ENCODE measurements at places on chromosomes 6 and 20.

GRCh38 chr20:24939036-24939435, 10.0 kb upstream of the CST7 start:
- no peak for DNase-seq

DNA sequence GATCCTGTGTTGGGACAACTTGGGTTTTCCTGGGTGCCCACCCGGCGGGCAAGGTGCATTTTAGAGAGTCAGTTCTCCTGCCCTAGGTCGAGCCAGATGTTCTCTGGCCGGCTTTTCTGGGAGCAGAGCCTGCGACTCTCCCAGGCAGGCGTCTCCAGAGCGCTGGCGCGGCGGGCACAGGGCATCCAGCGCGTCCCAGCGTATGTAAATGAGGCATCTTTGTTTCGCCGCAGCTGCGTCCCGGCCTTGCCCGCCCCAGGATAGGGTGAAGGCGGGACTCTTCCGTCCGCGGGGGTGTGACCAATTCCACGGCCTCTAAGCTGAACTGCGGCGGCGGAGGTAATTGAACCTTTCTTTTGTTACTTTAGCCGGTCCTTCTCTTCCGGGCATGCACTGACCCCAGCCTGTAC, 9.1 kb downstream of the GRIK2 start:
- no peak for DNase-seq

DNA sequence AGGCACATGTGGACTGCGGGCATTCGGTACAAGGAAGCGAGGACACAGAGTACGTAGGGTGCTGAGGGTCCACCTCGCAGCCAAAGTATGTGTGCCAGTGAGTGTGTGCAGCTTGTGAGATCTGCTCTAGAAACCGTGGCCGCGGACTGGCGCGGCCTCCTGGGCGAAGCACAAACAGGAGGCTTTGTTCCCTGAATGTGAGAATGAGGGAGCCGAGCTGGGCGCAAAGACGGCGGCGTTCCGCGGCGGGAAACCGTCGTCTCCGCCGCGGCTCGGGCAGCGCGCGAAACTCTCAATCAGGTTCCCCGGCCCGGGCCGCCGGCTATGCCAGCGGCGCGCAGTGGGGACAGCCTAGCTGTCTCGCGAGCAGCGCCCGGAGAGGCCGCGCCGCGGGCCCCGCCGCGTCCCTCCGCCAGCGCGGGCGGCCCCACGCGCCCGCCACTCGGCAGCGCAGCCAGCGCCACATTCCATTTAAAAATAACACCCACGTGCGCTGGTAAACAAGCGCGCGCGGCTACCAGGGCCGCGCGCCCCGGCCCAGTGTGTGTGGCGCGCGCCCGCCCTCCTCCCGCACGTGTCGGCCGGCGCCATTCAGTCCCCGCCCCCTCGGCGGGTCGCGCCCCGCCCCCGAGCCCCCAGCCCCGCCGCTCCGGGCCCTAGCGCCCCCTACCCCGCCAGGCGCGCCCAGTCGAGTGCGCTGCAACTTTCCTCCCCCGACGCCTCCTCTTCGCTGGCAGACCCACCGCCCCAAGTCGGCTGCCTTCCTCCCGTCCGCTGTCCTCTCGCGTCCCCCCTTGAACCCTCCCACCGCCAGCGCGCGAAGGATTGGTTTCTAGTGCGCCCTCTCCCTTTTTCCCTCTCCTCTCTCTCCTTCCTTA, 3.0 kb upstream of the FOXO3 start:
- DNase-seq = peak; percentile 68

- DNase-seq = no peak
Measured at GRCh38 chr6:53301801-53302537, 46.8 kb downstream of the ELOVL5 start.

GRCh38 chr6:85516168-85516567, 66.3 kb downstream of the NT5E start:
- no peak for DNase-seq
